ENCODE measurements at places on chromosomes 16 and 17. TPM values are rescaled to one million over a fixed set of nuclear protein-coding genes. Genes with fewer than 3 reads are reported as not detected.

SP6 gene
- not detected for total RNA-seq

DNA sequence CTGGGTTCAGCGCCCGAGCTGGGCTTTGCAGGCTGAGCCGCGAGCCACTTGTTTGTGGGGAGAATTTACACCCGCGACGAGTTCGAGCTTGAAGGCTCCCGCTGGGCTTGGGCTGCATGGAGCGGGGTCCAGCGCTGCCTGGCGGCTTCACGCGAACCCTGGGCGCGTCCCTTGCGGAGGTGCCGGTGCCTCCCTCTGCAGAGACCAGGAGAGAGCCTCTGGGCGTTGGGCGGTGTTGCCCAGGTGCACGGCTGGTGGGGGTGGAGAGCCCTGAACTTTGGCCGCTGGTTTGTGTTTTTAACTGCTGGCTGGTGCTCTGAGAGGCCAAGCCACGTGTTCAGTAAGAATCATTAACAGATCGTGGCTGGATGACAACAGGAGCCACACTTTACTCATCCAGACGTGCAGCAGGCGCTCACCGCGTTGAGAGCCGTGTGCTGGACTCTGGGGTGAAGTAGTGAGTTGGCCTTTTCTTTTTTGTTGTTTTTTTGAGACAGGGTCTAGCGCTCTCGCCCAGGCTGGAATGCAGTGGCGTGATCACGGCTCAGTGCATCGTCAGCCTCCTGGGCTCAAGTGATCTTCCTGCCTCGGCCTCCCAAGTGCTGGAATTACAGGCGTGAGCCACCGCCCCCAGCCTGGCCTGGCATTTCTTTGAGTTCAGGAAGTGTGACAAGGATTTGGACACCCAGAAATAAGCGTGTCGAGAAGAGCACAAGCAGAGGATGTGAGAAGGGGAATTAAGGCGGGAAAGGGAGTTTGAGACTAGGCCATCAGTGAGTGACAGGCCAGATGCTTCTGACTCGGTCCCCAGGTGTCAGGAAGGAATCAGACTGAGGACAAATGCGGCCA is 827 bp downstream of the CDK10 start:
- peak; percentile 47 for DNase-seq

GRCh38 chr16:52611817-52612673 is 65.1 kb upstream of the TOX3 start:
- no peak for DNase-seq

MMP15 gene
- 1.9 TPM for total RNA-seq

DNA sequence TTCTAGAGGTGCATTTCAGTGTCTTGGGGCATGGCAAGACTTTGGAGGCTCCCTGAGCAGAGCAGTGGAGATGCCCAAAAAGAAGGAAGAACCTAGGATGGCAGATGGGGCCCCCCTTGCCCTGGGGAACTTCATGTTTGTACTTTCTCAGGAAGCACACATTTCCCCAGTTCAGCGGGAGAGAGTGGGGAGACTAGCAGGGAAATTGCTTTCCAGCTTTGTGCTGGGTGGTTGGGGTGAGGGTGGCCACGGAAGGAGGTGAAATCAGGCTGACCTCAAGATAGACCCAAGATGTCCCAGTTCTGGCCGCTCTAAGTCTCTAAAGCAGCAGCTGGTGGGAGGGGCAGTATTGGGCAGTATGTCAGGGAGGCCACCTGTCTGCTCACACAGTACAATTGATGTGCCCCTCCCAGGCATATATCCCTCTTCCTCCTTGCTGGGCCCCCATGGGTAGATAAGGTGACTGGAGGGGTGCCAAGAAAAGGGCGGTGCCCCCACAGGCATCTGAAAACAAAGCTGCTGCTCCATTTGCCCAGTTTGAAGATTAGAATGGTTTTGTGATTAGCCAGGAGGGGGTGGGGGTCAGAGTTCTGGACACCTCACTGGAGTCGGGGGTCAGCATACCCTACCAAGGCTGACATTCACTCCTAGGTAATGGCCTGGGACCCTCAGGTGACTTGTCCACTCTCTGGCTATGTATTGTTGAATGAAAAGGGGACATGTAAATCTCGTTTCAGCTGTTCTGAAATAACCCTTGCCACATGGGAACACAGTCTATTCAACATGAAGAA is 17.1 kb upstream of the NAGLU start:
- DNase-seq = peak; percentile 87

DNA sequence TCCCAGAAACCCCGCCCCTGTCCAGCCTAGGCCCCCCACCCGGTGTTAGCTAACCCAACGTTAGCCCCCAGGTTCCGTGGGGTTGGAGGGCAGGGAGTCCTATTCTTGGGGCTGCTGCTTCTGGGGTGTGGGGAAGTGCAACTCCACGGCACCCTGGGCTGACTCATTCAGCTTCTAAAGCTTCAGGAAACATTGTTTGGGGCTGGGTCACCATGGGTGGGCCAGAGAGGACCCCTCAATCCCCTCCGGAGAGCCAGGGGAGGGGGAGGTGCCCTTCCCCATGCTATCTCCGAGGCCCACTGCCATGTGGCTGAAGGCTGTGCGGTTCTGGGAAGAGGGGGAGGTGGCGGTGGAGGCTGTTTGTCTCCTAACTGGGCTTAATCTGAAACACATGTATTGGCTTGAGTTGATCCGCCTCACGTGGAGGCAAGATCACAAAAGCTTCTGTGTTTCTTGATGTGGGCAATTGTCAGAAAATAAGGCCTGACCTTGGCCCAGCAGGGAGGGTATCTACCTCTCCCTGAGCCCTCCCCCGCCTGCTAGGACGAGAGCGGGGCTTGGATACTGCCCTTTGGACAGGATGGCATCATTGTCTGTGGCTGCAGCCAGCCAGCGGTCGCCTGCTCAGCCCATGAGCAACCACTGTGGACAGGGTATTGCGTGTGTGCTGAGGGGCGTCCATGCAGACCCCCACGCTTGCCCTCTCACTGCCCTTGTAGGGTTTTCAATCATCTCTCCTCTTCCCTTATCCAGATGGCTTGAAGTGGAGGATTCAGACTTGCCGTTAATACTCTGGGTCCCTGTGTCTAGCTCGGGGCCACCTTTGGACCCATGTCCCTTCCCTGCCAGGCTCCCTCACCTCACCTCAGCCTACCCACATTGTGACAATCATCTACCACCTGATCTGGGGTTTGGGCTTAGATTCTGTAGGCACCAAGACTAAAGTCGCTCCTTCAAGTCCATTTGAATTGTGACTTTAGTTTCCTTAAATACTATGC is 1.3 kb downstream of the SERPINF1 start:
- peak; percentile 71 for DNase-seq

- peak; percentile 99 for DNase-seq
Measured at GRCh38 chr16:85350973-85351372, 238.7 kb upstream of the CIBAR2 start.

CDK5R1 gene
- 4.2 TPM for total RNA-seq

NHERF2 gene
- 7.3 TPM for total RNA-seq

DNA sequence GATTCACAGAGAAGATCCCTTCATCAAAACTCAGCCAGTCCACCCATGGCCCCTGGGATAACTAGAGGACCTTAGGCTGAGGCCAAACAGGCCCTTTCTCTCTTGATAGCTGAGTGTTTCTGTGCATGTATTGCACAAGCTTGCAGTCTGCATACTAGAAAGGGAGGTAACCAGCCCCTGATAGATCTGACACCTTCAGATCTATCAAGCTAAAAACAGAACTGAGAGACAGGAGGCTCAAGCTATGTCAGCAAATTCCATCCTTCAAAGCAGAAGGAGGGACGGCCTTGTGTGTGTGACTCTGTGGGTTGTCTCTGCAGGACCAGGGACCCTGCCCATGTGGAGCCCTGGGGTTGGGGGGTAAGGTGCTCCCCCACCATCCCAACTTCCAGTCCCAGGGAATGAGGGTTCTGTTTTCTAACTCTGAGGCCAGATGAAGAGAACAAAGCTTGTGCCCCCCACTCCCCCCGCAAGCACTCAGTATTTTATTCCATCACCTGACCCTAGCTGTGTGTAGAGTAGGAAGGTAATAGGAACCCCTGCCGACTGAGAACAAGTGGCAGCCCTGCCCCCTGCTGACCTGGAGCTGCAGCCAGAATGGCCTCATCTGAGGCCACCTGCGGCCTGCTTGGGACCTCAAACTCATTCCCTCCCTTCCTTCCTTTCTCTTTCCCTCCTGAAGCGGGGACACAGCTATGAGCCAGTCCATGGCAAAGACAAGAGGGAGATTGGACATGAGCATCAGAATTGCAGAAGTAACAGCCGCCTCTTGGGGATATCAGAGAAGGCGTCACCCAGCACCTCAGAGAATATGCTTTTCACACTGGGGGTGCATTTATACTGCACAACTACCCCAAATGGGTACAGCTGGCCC is 63.8 kb downstream of the SMPD3 start:
- DNase-seq = no peak

- DNase-seq = no peak
Measured at GRCh38 chr17:32206861-32207260, 58.8 kb upstream of the RHBDL3 start.

GRCh38 chr16:49348408-49349176 is 25.0 kb upstream of the C16orf78 start:
- no peak for DNase-seq

- DNase-seq = no peak
Measured at GRCh38 chr16:50305441-50306061, 39.2 kb downstream of the ADCY7 start.

DNA sequence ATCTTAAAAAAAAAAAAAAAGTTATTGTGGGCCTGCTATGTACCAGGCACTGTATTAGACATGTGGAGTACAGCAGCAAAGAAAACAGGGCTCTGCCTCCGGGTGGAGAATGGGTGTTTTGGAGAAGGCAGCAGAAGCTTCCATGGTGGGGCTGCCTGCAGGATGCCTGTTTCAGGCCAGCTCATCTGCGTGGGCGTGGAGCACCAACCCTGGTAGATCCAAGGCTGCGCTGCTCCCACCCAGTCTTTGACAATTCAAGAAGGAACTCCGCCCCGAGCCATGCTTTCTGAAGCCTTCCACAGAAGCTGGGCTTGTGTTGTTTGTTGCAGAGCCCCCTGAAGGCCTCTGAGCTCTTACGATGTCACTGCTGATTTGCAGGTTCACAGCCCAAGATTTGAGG is 23.2 kb upstream of the CACNG1 start:
- DNase-seq = no peak

- DNase-seq = peak; percentile 71
Measured at GRCh38 chr16:77211880-77212740, 12.9 kb downstream of the SYCE1L start.

- peak; percentile 82 for DNase-seq
Measured at GRCh38 chr16:83533193-83533592, 274.6 kb upstream of the HSBP1 start.

TERB1 gene
- total RNA-seq = not detected
